CD4-positive, CD25-positive, alpha-beta regulatory T cell (primary cell): ENCODE measurements at places on chromosomes 2 and 18. TPM values are rescaled to one million over a fixed set of nuclear protein-coding genes. Genes with fewer than 3 reads are reported as not detected.
A peak's percentile ranks its signal among the peaks of the same experiment; 100 is the strongest.

Gene ZNF407
- total RNA-seq = 34.0 TPM

- no peak for DNase-seq
These were observed 25.4 kb downstream of the SOCS6 start for GRCh38 chr18:70314151-70314782.

DNA sequence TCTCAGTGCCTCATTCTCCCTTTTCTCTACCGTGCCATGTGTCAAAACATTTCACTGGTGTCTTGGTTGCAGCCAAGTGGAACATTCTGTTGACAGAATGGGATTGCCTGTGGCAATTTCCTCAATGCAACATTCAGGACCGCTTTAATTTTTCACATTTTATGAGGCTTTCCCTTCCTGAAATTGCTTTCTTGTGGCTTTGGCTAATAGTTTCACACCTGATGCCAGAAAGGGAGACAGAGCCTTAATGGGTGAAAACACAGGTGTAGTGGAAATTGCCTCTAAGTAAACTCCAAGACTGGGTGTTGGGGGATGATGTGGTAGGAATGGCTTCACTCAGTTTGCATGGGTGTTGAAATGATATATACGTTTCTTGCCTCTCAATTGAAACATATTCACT is 278.3 kb downstream of the TSN start:
- DNase-seq = no peak

DNA sequence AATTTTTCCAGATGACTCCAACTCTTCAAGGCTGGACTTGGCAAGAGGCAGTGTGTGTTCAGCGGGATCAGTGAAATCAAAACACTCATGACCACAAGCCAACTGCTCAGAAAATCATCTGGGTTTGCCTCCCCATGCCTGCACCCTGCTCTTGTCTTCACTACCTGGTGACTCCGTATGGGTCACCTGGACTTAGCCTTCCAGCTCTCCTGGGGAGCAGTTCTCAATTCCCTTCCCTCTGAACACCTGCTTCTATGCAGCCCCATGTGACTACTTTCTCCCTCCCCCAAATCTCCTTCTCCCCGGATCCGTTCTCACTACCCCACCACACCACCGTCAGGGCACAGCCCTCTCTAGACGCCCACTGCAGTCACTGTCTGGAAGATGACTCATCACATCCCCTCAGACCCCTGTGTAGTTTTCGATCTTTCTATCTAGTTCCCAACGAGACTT is 130.2 kb upstream of the ID2 start:
- no peak for DNase-seq

Gene CHMP1B
- 113 TPM for total RNA-seq

DNA sequence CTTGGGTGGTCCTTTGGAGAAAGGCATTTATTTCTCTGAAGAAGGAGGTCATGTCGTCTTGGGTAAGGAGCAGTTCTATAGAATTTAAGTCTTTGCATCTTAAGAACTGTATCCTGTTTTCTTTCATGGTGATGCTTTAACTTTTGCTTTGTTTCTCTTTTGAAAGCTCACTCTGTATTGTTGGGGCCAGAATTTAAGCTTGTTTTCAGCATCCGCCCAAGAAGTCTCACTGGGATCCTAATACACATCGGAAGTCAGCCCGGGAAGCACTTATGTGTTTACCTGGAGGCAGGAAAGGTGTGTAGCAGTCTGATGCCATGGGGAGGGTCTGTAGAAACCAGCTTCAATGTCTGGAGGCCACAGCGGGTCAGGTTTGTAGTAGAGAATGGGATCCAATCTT is 64.7 kb upstream of the TTC39C start:
- DNase-seq = no peak

GRCh38 chr2:14140009-14140550 is 492.4 kb upstream of the LRATD1 start:
- no peak for DNase-seq

DNA sequence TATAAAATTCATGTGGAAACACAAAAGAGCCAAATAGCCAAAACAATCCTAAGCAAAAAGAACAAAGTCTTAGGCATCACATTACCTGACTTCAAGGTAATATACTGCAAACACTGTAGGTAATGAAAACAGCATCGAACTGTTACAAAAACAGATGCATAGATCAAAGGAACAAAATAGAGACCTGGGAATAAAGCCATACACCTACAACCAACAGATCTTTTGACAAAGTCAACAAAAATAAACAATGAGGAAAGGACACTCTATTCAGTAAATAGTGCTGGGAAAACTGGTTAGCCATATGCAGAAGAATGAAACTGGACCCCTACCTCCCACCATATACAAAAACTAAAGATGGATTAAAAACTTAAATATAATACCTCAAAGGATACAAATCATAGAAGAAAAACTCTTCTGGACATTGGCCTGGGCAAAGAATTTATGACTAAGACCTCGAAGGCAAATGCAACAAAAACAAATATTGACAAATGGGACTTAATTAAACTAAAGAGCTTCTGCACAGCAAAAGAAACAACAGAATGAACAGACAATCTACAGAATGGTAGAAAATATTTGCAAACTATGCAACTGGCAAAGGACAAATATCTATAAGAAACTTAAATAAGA is 218.0 kb downstream of the PHLPP1 start:
- DNase-seq = no peak

Gene LGALSL
- total RNA-seq = 5.4 TPM

GRCh38 chr18:70126832-70127231 is 78.7 kb downstream of the RTTN start:
- no peak for DNase-seq

- peak; percentile 75 for DNase-seq
These were observed at the start of gene ITSN2 for GRCh38 chr2:24360050-24360962. Gene ITSN2 (minus strand): TSS chr2:24360536. CDS start chr2:24328082, 32,454 bp downstream.

Gene IL1A
- 0.17 TPM for total RNA-seq

DNA sequence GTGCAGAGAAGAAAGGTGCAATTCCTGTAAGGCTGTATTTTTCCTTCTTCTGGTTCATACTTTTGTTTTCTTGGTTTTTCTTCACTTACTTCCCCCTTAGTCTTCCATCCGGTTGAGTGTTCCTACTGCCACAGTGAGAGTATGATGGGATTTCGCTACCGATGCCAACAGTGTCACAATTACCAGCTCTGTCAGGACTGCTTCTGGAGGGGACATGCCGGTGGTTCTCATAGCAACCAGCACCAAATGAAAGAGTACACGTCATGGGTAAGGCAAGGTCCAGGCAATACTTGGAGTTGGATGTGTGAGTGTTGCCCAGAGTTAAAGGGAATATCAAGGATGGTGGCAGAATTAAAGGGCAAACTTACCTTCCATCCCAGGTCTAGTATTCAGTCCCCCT is 108.0 kb downstream of the DTNA start:
- DNase-seq = no peak

Gene SERPINB10
- not detected for total RNA-seq

DNA sequence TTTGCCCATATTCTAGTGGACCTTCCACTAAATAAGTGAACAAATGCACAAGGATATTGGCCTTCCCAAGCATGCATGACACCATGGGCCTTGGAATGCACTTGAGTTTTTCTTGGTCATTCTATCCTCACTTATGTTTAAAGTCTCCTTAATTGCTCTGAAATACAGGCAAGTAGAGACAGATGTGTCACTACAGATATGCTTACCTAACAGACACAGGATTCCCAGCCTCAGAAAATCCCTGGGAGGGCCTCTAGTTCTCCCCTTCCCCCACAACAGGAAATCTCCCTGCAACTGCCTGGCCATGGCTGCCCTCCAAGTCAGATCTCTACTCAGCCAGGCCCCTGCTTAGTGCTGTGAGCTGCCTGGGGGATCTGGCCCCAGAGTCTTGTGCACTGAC is 445.2 kb downstream of the IRS1 start:
- DNase-seq = no peak
